ENCODE measurements at places on chromosomes 5 and 9.

- no peak for DNase-seq
These were observed 14.7 kb downstream of the TRMO start for GRCh38 chr9:97907632-97908031.

DNA sequence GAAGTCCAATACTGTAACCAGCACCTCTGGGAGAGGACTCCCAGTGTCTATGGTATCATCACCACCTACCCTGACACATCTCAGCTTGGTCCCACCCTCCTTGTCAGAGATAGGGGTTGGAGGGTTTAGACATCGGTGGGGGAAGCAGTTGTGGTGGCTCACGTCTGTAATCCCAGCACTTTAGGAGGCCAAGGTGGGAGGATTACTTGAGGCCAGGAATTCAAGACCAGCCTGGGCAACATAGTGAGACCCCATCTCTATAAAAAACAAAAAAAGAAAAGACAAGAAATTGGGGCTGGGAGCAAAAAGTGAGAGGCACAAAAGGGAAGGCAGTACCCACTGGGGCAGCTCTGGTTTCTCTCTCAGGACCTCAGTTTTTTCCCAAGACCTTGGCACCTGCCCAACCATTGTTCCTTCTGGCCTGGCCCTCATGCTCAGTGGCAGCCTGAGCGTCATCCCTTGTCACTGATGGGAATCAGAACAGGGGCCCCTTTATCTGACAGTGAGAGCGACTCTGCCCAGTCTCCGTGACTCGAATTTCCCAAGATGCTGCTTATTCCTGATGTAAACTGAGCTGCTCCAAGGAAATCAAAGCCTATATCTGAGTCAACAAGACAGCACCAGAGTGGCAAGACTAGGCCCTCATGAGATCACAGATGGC, 80.5 kb upstream of the HSPA9 start:
- no peak for DNase-seq

DNA sequence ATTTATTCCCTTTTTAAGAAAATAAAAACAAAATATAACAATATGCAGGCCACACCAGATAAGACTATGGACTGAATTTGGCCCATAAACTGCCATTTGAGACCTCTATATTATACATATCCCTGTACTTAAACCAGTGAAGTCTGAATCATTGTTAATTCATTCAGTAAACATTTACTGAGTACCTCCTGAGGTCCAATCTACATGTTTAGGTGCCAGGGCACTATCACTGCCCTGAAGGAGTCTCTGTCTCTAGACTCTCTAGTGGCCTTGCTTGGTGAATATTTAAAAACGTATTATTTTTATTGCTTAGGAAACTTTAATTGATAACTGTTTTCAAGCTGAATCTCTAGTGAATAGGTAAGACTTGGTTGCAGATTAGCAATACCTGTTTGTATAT, 74.7 kb upstream of the ELL2 start:
- no peak for DNase-seq

- no peak for DNase-seq
These were observed 382.9 kb downstream of the CCDC171 start for GRCh38 chr9:15935661-15936305.

DNA sequence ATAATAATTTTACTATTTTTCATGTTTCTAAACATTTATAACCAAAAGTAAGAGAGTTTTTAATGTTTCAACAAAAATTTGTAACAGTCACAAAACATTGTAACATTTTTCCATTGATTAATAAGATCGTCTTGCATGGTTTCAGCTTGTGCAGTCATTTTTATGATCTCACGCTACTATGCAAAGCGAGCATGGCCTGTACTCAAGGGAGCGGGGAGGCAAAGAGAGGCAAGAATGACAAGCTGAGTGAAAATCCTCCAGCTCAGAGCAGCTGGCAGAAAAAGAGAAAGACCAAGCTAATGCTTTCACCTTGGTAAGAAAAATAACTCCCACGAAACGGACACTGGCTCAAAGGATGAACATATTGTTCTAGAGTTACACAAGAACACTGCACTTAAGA, 90.0 kb upstream of the SV2C start:
- DNase-seq = no peak
